ENCODE measurements at places on chromosomes 4 and X.

- no peak for DNase-seq
Observed at GRCh38 chrX:39750848-39751247, 346.9 kb downstream of the BCOR start.

GRCh38 chrX:2187352-2188115, 313.2 kb downstream of the DHRSX start:
- DNase-seq = no peak

GRCh38 chr4:28621591-28621990, 1761.0 kb downstream of the STIM2 start:
- no peak for DNase-seq

GRCh38 chr4:97662133-97662532, 481.1 kb downstream of the STPG2 start:
- DNase-seq = no peak

GRCh38 chr4:169260217-169260866, 10.4 kb downstream of the SH3RF1 start:
- DNase-seq = no peak

DNA sequence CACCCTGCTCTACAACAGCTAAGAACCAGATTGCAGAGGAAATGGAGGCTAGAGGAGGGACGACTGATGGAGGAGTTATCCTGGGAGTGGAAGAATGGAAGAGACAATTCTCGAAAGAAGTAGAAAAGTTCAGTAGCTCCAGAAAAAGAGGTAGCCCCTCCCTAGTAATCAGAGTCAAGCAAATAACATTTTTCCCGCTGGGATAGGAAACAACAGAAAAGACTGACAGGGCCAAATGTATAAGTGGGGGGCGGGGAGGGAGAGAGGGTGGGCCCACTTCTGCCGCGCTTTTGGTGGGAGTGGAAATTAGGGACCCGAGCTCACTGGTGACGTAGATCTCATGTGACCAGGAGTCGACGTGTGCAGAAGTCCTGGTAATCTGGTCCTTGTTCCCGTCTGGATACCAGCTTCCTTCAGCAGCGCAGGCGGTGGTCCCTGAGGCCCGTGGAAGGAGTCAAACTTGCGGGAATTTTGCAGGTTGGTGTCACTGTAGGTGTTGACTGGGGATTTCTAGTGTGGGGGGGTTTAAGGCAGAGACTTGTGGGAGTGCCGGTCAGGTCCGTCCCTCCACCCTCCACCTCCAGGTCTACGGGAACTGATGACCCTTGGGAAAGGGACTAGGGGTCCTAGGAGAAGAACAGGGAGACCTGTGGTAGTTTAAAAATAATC, at the start of gene TCEAL9:
Gene TCEAL9 (plus strand): TSS at position 377 of the 669 bp plus-strand sequence. CDS start 1,179 bp downstream, outside the sequence.
- no peak for DNase-seq

DNA sequence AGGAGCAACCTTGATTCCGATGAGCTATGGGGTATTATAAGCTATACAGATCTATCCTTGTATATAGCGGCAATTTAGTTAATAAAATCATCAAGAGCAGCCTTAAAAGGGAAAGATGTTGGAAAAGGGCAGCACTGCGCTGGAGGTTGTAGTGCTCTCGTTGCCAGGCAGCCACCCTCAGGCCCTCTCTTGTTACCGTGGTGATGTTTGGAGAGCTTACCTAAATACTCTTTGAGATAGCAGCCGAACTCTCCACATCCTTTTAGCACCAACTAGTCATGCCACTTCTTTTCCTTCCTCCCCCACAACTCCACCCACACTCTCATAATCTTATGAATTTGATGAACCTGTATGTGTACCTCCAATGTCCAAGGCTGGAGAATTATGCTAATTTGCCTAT, 3.8 kb upstream of the RADX start:
- DNase-seq = no peak

DNA sequence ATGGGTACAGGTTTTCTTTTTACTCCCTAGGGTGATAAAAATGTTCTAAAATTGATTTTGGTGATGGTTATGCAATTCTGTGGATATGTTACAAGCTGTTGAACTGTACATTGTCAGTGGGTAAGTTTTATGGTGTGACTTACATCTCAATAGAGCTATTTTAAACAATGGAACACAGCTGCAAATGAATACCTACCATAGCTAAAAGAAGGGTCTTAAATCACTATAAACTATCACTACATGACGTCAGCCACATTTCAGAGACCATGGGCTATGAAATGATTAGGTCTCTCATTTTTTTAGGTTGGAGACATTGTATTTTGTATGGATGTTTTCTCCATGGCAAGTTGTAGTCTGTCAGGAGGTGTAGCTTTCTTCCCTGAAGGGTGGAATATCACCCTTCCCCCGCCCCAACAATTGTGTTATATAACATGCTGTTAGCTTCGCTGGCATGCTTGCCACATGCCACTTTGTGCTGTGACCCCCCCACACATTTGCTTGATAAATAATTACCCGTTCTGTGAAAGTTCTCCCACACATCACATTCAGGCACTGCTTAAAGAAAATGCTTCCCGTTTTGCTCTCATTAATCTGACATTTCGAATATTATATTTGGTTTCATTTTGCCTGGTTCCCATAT, 159.7 kb downstream of the ARHGAP10 start:
- DNase-seq = no peak

- DNase-seq = no peak
Observed at GRCh38 chrX:115409551-115409950, 120.0 kb downstream of the LUZP4 start.

- DNase-seq = no peak
Observed at GRCh38 chrX:135541351-135541750, 20.9 kb downstream of the INTS6L start.

GRCh38 chr4:2073808-2074481, 14.8 kb downstream of the NAT8L start:
- DNase-seq = no peak
